Stimulated activated CD4-positive, alpha-beta T cell treated with anti-CD3 and anti-CD28 coated beads, Interleukin-4, amount 100 ng/mL, for 24 hours (primary cell): ENCODE measurements at places on chromosomes 5 and 9.
A peak's percentile ranks its signal among the peaks of the same experiment; 100 is the strongest.

- peak; percentile 85 for DNase-seq
These were observed at the start of gene FXN for GRCh38 chr9:69035438-69036308. Gene FXN (plus strand): TSS chr9:69035752. CDS start chr9:69035783, 31 bp downstream.

DNA sequence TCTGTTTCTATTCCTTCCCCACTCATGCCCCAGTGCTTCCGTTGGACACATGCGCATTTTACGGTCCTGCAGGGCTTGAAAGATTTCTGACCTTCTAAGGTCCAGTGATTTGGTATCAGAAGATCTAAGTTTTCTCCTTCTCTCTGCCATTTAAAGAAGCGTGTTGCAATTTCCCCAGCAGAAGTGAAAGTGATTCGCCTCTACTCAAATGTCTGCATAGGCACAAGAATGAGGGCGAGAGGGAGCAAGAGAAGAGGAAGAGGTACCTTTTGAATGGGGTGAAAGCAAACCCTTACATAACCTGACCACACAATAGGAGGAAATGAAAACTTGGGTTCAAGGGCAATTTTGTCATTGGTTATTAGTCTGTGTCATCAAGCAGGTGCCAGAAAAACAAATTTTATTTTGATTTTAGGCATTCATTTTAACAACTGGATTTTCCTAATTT is 31.7 kb upstream of the NR3C1 start:
- DNase-seq, result peak; percentile 39

- no peak for DNase-seq
These were observed 205.9 kb upstream of the MSX2 start for GRCh38 chr5:174518512-174518911.

GRCh38 chr5:153498516-153498915 is 8.0 kb downstream of the GRIA1 start:
- no peak for DNase-seq

GRCh38 chr5:83562071-83562606 is 90.6 kb downstream of the VCAN start:
- no peak for DNase-seq

DNA sequence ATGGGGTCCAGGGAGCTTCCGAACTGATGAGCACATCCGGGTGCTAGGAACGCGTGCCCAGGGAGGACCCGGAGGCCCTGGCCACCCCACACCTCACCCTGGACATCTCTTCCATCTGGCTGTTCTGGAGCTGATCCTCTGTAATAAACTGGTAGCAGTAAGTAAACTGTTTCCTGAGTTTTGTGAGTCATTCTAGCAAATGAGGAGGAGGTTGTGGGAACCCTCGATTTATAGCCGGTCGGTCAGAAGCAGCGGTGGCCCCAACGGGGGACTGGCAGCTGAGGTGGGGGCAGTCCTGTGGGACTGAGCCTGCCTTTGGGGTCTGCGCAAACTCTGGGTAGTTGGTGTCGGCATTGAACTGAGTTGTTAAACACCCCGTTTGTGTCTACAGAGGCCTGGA is 15.4 kb upstream of the UBAC1 start:
- DNase-seq, result no peak

DNA sequence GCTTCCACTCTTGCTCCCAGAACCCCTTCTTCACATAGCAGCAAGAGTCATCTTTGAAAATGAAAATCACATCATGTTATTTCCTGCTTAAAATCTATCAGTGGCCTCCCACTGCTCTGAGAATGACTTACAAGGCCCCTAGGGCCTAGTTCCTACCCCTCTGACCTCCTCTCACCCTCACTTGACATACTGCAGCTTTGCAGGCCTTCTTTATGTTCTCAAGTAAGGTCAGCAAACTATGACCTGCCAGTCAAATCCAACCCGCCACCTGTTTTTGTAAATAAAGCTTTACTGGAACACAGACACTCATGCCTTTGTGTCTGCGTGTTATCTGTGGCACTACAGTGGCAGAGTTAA is 185.7 kb downstream of the NR3C1 start:
- DNase-seq, result no peak

- no peak for DNase-seq
These were observed 22.6 kb upstream of the NMUR2 start for GRCh38 chr5:152427721-152428120.

DNA sequence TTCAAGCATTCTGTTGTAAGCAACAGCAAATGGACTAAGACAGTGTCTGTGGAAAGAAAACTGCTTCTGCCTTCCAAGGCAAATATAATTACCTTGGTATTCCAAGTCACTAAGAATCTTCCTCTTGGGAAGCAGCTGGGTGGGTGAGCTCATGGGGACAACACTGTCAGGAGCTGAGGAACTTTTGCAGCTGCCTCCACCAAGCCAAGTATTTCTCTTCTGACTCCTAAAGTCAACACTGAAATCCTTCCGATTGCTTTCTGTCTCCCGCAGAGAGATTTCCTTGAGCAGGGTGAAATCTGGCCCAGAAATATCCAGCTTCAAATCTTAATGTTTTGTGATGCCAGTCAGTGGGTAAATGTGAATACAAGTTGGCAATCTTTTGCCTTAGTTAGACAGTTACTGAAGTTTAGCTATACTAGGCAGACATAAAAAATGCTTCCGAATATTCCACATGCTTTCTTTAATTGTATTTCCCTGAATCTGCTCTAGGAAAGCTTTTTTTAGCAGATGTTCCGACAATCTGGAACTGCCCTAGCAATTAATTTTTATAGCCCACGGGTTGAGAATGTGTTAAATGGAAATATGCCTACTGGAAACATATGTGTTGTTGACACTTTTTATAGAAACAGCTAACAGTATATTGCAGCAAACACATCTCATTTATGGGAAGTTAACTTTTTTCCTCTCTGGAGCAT is 369.9 kb upstream of the DAB2 start:
- no peak for DNase-seq

DNA sequence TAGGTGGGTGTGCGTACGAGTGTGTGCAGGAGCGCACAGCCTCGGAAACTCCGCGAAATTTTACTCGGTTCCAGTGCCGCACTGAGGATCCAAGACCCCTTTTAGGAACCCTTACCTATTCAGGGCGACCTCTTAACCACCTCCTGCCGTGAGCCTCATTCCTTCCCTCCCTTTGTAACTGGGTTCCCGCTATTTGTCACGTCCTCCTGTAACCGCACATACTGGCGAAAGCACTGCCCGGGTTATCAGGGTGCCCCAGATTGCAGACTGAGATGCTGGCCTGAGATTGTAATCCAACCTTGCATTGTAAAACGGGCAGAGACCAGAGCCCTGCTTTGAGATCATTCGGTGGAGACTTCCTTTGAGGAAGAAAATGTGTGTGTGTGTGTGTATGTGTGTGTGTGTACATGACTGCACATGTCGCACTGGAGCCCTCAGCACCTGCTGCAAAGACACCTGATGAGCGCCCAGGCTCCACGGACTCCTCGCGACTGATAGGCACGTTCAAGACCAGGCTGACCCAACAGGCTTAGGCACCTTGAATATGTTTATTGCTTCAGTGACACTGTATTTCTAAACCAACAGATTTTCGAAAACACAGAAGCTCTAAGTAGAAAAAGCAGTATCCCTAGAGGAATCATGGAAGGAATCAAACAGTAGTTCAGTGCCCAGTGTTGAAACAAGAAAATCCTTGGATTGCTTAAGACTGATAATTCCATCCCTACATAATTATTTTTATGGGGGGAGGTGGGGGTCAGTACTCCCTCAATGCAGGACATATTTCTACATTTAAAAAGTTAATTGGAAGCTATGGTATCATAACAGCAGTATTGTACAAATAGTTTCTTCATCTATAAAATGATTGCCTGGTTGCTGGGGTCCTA is 86.5 kb upstream of the TNFAIP8 start:
- peak; percentile 50 for DNase-seq

GRCh38 chr5:29263915-29264351 is 1929.6 kb upstream of the CDH6 start:
- DNase-seq, result no peak

GRCh38 chr5:98041661-98042060 is 731.8 kb upstream of the RGMB start:
- DNase-seq, result no peak

- peak; percentile 46 for DNase-seq
These were observed 50.3 kb upstream of the PSD2 start for GRCh38 chr5:139745132-139745799.
